Glomerular endothelial cell (primary cell): ENCODE measurements at places on chromosomes 4 and X. TPM values are rescaled to one million over a fixed set of nuclear protein-coding genes. Genes with fewer than 3 reads are reported as not detected.

The GYPE gene
- 0.29 TPM in 1 of 2 replicates, not detected in the other for total RNA-seq

The GJB1 gene
- not detected in 2 replicates for total RNA-seq

The DNAAF6 gene
- not detected in 2 replicates for total RNA-seq

The GPR82 gene
- not detected in 2 replicates for total RNA-seq

The SLC25A53 gene
- 6.0 and 7.3 TPM in 2 replicates for total RNA-seq

The FAAH2 gene
- total RNA-seq = 0.15 TPM in 1 of 2 replicates, not detected in the other

The PRIMPOL gene
- 6.0 and 13.2 TPM in 2 replicates for total RNA-seq

The TGIF2LX gene
- total RNA-seq = not detected in 2 replicates

The FAM184B gene
- not detected in 2 replicates for total RNA-seq

The TRIM60 gene
- total RNA-seq = not detected in 2 replicates

GRCh38 chr4:158181906-158182305, 9.1 kb upstream of the GASK1B start:
- DNase-seq = no peak

DNA sequence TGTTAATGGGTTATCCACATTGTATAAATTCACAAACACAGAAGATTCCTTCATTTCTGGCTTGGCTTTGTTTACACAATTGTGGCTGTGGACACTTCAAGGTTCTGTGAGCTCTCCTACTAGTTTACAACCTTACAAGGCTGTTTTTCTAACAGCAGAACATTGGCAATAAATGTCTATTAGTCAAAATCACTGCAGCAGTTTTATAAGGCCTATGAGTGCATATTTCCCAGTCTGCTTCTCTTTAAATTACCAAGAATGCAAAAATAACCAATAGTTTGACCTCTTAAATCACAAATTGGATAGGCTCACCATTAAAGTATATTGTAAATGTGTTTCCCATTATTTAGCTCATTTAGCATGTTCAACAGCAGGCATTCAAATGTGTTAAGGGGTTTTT, 239.2 kb downstream of the DKK2 start:
- DNase-seq = no peak

DNA sequence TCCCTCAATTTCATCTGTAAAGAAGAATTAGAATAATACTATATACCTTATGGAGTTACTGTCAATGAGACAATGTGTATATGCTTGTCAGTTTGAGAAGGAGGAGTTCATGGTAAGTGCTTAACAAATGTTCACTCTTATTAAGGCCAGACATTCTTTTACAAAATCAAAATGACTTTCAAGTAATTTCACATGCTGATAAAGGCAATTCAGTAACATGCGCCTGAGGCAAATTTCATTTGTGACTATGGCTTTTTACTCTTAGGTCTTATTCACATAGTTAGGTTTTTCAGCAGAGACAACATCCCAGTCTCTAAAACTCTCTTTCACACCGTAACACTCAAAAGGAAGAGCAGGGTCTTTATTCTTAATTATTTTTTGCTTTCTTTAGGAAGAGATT, 174.4 kb downstream of the CAMK2D start:
- DNase-seq = no peak

- no peak for DNase-seq
Observed at GRCh38 chr4:56444719-56445118, 8.7 kb downstream of the PAICS start.

- no peak for DNase-seq
Observed at GRCh38 chr4:31692399-31692940, 972.3 kb downstream of the PCDH7 start.

- no peak for DNase-seq
Observed at GRCh38 chr4:18213576-18214198, 192.1 kb upstream of the LCORL start.

DNA sequence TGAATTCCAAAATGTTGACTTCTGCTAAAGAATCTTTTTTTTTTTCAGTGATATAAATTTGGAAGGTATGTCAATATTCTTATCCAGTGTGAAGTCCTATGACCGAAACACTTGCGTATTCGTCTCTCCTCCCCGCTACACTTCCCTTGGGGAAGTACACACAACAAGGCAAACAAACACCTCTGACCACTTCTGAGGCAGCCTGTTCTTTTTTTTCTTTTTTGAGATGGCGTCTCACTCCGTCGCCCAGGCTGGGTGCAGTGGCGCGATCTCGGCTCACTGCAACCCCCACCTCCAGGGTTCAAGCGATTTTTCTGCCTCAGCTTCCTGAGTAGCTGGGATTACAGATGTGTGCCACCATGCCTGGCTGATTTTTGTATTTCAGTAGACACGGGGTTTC, 78.1 kb upstream of the DHRSX start:
- no peak for DNase-seq

GRCh38 chrX:10548688-10549087, 71.7 kb downstream of the MID1 start:
- no peak for DNase-seq

GRCh38 chrX:15952212-15952611, 97.6 kb upstream of the AP1S2 start:
- no peak for DNase-seq

- no peak for DNase-seq
Observed at GRCh38 chr4:7365462-7366179, 69.1 kb downstream of the PSAPL1 start.

DNA sequence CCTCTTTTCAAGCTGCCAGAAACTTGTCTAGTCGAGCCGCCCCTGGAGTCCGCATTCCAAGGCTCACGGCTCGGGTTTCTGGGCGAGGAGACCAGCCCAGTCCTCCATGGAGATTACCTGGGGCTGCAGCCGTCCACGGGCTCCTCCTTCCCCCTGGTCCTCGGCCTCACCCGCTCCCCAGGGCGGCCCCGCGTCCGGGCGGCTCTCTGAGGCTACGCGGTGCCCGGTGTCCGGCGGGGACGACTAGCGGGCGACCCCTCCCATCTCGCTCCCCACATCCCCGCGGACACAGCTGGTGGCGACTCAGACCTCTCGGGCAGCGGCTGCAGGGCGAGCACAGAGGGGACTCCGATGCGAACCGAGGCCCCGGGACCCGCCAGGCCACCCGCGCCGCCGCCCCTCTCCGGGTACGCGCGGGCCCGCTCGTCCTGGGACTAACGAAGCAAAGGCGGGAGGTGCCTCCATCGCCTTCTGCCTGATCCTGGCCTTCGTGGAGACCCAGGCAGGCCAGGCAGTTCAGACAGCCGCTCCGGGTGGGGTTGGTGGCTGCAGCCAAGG, 159.4 kb downstream of the TRAM1L1 start:
- DNase-seq = no peak

- DNase-seq = no peak
Observed at GRCh38 chrX:113305496-113305895, 464.9 kb upstream of the AMOT start.

GRCh38 chr4:31737419-31737818, 1017.2 kb downstream of the PCDH7 start:
- no peak for DNase-seq

DNA sequence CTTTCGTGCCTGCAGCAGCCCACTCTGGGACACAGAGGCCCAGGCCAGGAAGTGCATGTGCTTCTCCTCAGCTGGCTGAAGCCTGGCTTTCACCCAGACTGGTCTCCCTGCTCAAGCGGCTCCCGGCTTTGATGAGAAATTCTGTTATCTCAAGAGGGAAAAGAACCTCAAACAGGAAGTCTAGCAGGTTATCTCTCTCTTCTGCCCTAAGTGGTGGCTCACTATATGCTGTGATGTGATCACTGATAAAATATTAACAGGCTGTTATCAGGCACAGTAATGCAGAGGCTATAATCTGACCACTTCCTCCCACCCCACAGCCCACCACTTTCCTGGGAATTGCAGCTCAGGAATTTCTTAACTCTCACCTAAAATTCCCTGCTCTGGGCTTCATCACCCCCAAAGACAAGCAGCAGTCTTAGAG, 13.3 kb downstream of the CLDN2 start:
- no peak for DNase-seq

- DNase-seq = no peak
Observed at GRCh38 chr4:138751309-138751708, 264.3 kb upstream of the NOCT start.

DNA sequence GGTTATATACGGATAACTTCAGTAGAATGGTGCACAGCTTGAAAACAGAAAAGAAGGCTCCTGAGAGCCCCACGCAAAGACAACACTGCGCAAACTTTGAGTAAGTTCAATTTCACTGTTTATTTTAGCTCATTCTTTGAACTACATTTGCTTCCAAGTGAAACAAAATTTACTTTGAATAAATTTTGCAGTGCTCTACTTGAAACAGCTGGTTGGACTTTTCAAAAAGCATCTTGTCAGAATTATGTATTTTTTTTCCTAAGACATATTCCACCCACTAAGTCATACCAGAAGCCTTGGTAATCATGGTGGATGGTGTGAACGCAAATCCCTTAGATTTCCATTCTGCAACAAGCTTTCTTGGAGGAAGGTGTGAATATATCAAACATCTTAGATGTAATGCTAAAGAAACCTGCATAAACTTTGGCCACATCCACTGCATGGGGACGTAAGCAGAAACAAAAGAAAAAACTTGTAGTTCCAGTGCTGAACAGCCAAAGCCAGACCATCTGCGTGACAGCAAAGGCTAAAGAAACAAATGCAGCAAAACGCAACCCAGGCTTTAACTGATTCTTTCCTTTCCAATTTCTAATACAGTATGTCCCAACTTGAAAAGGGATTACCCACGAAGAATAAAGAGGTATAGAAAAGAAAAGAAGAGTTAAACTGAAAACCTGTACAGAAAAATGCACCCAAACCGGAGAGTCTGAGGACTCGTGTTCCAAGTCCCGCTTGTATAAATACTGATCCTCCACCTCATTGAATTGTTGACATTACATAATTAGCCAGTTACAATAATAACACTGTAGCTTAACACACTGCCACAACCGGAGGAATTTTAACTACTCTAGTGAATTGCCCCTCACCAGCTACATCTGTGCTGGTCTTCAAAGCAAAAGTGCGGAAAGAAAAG, 90.9 kb downstream of the SH3RF1 start:
- DNase-seq = no peak

- no peak for DNase-seq
Observed at GRCh38 chrX:40224658-40225057, 126.9 kb upstream of the BCOR start.

DNA sequence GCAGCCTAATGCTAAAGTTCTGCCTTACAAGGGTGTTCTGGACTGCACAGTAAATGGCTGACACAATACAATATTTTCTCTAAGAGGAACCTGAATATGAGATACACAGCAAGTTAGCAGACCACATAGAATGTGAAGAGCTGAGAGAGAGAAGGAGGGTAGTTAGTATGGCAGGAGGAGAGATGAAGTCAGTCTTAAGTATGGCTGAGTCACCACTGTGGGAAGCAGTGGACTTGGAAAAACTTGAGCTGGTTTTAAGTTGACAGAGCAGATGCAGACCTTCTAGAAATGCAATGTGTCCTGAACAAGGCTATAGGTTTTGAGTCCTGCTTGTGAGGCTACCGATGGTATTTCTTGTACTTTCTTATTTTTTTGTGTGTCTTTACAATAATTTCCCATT, 172.5 kb downstream of the SH2D1A start:
- DNase-seq = no peak

GRCh38 chrX:43618366-43619205, 37.5 kb upstream of the MAOA start:
- DNase-seq = no peak

DNA sequence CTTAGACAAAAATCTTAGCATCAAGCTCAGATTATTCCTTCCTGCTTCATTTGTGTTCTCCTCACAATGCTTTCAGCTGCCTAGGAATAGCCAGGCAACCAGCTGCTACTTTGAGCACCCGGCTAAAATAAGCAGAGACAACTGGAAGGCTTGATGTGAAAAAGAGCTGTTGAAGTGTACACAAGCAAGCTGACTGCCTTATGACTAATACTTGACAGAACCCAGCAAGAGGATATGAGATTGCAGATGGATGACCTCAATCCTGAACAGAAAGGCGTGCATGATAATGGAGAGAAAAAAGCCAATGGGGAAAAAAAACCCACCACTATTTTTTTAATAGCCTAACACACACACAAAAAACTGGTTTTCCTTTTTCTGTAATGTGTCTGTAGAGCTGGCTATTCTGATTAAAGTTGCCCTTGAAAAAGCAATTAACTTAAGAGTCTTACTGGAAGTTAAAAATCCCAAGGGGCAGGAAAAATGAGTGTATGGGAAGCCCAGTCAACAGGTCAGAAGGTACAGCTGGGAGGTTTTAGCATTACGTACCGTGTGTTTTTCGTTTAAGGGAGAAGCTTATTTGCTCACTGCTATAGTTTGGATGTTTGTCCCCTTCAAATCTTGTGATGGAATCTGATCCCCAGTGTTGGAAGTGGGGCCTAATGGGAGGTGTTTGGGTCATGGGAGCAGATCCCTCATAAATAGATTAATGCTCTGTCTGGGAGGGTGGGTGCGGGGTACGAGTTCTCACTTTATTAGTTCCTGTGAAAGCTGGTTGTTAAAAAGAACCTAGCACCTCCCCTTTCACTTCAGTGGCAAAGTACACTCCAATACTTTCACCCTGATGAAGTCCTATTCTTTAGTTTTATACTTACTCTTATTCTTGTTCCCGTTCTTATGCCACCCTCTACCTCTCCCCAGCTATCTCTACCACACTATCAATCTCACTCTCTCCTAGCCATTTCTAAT, 37.1 kb upstream of the HERC6 start:
- peak; percentile 54 for DNase-seq

DNA sequence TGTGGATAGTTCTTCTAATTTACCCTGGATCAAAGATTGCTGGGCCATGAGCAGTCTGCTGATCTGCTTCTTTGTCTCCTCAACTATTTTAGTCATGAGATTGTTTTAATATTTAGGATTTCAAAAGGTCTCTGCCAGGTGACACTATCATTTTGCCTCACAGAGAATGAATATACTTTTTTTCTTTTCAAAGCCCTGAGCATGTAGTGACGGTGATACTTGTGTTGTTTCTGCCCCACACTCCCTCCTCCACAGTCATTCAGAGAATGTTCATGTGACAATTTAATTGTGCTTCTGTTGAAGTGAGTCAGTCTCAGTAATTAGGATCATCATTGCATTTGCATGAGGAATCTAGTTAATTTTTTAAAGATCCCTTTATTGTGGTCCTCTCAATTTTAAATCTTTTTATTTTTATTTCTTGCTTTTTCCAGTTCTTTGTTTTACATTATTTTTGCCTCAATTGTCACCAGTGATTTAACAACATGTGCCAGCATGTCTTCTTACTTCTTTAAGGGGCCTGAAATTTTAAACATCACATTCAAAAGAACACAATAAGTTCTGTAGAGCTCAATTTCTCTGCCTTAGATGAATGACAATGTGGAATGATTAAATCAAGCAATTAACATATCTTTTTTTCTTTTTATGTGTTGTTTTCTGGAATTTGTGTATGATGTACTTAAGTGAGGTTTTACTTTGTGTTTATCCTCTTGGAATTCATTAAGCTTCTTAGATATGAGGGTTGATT, 12.3 kb downstream of the MMRN1 start:
- no peak for DNase-seq

GRCh38 chr4:85777908-85778631, 303.1 kb downstream of the ARHGAP24 start:
- no peak for DNase-seq

- DNase-seq = no peak
Observed at GRCh38 chrX:46584736-46585135, 11.2 kb downstream of the CHST7 start.
